Tibial nerve (tissue), 4 donors: ENCODE measurements at places on chromosomes 11 and 22.
A peak's percentile ranks its signal among the peaks of the same experiment; 100 is the strongest.

DNA sequence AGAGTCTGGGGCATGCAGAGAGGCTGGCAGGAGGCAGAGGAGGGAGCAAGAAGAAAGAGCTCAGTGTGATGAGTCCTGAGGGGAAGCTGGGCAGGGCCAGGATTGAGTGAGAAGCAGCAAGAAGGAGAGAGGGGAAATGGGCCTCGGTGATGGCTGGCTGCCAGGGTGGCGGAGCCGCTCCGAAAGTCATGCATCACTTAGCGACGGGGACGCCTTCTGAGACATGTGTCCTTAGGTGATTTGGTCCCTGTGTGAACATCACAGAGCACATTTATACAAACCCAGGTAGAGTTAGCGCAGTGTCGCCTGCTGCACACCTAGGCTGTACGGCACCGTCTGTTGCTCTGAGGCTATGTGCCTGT lies 15.1 kb downstream of the TBC1D22A start:
- no peak for DNase-seq

GRCh38 chr11:119643212-119643875 lies 85.7 kb downstream of the NECTIN1 start:
- DNase-seq = no peak

DNA sequence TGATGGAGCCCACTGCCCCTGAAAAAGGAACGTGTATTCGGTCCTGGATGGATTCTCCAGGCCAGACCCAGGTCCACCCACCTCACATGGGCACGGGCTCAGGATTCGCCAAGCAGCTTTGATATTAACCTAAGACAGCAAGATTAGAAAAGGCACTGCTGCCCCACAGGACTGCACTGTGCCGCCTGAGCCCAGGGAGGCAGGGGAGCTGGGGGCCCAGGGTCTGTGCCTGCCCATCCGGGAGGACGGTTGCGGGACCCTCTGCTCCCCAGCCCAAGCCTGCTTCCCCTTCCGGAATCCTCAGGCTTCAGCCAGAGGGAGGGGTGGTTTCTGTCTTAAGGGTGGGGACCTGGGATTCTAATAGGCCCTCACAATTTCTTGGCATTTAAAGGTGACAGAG lies 13.5 kb upstream of the VSIG10L2 start:
- no peak for DNase-seq

DNA sequence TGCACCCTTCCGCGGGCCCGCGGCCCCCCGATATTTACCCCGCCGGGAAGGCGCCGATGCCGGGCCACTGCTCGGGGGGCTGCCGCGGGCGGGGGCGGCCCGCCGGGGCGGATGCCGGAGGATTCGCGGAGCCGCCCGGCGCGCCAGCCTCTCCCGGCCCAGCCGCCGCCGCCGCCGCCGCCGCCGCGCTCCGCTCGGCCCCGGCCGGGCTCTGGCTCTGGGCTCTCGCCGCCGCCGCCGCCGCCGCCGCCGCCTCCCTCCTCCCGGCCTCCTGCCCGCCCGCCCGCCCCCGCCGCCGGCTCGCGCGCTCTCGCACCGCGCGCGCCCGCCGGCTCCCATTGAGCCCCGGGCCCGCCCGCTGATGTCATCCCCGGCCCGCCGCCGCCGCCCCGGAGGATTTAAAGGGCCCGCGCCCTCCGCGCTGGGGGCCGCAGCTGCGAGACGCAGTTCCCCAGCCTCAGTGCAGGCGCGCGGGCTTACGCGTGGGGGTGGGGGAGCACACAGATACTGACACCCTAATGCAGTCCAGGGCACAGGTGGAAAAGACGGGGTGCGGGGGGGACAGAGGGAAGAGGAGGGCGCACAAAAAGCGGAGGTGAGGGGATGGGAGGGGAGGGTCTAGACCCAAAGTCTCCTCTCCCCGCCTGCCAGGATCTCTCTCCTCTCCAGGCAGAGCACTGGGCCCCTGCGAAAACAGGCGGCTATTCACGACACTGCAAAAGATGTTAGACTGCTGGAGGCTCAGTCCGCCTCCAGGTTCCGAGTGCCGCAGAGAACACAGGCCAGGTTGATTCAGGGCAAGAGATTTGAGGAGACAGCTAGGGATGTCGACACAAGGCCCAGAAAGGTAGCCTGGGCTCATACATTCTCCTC lies at the start of gene CSNK1E:
CSNK1E (minus strand) TSS at position 312 of the 873 bp plus-strand sequence. CDS start 3,276 bp downstream, outside the sequence.
- peak; percentile 80 for DNase-seq

- no peak for DNase-seq
Measured at GRCh38 chr11:67374571-67375281, 1.3 kb upstream of the CLCF1 start.

- DNase-seq = no peak
Measured at GRCh38 chr11:24391167-24391566, 105.7 kb upstream of the LUZP2 start.

GRCh38 chr11:26929806-26930517 lies 64.0 kb upstream of the FIBIN start:
- no peak for DNase-seq

DNA sequence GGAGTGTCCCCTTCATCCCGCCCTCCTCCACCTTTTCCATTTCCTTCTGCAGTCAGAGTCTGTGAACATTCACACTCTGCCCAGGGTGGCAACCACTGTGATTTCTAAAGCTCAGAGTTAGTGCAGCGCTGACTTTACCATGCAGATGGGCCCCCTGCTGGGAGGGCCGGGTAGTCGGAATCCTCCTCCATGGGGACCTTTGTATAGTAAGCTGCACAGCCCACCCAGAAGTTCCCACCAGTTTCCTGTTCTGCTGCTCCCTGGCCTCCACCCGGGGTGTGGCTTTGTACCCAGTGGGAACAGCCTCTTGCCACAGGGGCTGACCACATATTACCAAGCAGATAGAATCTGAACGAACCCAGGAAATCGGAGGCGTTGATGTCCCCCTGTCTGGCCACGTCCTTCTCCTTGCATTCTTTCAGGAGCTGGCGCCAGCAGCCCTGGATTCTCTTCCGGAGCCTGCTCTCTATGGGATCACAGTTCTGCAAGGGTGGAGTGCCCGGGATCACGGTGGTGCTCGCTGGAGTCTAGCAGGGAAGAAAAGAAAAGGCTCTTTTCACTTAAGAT lies 125.3 kb downstream of the MPPED1 start:
- no peak for DNase-seq

- DNase-seq = no peak
Measured at GRCh38 chr11:11407763-11408084, 54.7 kb upstream of the CSNK2A3 start.

DNA sequence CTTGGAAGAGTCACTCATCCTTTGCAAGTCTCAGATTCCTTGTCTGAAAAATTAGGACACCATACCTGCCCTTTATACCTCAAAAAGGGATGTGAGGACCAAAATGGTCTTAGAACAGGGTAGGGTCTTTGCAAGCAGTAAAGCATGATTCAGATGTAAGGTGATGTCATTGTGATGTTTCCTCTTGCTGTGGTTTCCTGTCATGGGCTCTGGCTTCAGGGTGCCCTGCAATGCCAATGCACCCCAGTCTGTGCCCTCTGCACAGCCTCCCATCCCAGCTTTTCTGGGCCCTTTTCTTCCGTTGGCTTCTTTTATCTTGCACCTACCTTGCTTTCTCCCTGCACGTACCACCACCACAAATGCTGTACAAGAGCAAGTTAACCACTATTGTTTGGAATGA lies 87.8 kb upstream of the NNMT start:
- DNase-seq = no peak

DNA sequence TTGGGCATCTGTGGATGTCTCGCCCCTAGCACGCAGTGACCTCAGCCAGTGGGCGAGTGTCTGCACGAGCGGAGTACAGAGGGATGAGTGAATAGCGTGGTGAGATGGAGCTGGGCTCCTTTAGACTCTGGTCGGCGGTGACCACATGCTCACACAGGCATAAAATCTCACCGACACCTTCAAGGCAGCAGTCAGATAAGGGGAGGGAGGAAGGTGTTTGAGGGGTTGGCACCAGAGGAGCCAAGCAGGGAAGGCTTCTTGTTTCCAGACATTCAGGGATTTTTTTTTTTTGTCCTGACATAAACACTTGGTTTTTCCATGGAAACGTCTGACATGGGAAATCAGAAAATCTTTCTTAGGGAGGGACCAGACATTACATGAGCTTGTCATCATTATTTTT lies 35.8 kb downstream of the GRIK4 start:
- DNase-seq = no peak

DNA sequence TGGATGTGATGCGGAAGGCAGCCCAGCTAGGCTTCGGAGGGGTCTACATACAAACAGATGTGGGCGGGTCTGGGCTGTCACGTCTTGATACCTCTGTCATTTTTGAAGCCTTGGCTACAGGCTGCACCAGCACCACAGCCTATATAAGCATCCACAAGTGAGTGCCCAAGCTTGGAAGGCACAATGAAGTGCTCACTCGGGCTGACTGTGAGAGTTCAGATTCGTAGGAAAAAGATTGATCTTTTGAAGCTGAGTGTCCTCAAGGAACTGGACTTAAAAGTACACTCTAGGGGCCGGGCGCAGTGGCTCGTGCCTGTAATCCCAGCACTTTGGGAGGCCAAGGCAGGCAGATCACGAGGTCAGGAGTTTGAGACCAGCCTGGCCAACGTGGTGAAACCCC lies 3.7 kb downstream of the ACAD8 start:
- no peak for DNase-seq

DNA sequence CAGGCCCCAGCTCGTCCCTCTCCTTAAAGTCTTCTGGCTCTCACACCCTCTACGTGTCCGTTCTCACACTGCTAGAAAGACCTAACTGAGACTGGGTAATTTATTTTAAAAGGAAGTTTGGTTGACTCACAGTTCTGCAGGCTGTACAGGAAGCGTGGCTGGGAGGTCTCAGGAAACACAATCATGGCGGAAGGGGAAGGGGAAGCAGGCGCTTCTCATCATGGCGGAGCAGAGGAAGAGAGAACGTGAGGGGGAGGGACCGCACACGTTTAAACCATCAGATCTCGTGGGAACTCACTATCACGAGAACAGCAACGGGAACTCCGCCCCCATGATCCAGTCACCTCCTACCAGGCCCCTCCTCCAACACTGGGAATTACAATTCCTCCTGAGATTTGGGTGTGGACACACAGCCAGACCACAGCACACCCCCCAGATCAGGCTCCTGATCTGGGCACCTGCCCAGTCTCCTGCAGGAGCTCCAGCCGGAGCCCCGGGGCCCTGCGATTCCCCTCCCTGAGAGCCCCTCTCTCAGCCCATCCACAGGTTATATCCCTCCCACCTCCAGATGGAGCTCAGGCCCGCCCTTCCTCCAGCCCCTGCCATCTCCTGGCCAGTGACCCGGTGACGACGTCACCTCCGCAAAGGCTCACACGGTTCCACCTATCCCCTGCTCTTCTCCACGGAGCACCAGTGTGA lies 170.2 kb downstream of the BRD1 start:
- peak; percentile 32 for DNase-seq

DNA sequence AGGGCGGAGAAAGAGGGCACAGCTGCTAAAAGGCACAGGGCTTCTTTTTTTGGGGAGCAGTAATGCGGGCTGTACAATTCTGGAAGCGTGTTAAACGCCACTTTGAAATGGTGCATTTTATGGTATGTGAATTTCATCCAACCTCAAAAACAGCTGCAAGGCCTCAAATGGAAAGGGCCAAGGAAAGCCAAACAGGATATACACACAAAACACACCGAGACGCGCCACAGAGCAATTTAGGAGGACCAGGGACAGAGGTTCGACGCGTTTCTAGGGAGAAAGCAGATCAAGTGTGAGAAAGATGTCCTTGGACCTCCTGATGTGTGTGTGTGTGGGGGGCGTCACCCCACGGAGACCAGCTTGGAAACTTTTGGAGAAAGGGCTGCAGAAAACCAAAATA lies 31.1 kb downstream of the TSPAN4 start:
- DNase-seq = no peak

- DNase-seq = no peak
Measured at GRCh38 chr22:50293441-50294318, 13.8 kb downstream of the PLXNB2 start.

DNA sequence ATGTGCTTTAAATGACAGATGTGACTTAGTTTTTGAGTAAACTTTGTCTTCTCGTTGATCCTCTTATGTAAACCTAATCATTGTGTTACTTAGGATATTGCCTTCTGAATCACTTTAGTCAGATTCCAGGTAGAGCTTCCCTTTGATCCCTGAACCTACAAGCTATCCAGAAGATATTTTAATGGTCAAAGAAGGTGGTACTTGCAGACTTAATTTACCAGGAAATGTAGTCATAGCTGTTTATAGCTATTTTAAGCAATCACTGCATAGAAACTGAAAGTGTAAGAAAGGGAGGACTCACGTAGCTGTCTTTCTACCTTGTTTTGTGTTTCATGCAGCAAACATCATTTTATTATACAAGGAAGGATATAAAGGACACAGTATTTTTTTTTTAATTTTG lies 189.5 kb downstream of the DDX10 start:
- no peak for DNase-seq

DNA sequence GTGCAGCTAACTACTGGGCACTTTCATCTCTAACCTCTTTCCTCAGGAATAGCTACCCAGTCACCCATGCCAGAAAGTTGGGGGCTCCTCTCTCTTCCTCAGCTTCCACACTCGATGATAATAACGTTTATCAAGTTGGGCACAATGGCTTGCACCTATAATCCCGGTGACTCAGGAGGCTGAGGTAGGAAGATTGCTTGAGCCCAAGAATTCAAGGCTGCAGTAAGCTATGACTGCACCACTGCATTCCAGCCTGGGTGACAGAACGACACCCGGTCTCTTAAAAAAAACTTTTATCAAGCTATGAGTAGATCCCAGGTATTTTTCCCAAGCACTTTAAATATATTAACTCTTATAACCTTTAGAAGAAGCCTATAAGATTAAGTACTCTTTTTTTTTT lies 2.0 kb downstream of the SF3A1 start:
- no peak for DNase-seq
